Sciatic nerve (tissue), 2 donors: ENCODE measurements at places on chromosomes 6 and 20.

DNA sequence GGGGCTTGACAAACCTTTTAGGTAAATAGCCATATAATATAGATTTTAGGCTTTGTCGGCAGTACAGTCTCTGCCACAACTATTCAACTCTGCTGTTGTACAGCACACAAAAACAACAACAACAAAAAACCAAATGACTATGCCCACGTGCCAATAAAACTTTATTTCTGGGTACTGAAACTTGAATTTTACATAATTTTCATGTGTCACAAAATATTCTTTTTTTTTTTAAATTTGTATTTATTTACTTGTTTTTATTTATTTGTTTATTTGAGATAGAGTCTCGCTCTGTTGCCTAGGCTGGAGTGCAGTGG, 34.8 kb upstream of the B4GALT5 start:
- no peak for DNase-seq

- DNase-seq: no peak
Measured at GRCh38 chr6:101650402-101651100, 257.0 kb downstream of the GRIK2 start.

- DNase-seq: no peak
Measured at GRCh38 chr6:150922137-150922536, 56.6 kb downstream of the MTHFD1L start.

DNA sequence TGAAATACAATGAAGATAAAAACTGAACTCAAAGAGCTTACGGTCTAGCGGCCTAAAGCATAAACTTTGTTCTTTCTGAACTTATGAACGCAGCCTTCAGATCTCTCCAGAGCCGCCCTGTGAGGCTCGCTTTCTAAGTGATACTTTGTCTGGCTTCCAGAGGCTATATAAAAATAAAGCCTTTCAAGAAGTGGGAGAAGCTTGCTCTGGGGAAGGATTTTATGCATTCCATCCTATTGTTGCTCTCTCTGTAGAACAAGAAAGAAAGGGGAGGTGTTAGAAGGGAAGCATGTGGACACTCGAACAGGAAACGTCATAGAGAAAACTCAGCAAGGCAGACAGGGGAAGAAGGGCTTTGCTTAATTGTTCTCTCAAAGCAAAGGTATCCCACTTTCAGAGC, 77.0 kb downstream of the TBX18 start:
- no peak for DNase-seq

DNA sequence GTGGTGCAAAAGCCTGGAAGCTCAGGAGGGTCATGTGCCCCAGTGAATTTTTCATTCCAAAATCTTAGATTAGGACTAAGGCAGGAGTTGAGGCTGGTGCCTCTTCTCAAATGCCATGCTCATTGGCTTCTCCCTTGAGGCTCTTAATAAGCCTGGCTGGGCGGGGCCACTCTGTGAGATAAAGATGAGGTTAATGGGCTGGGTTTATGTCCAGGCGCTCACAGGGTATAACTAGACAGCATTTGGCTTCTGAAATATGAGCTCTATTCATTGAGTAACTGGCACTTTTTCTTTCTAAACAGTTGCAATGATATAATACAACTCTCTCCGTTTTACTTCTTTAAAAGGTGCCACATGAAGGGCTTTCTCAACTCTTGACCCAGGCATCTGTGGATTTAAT, 156.3 kb downstream of the SCML4 start:
- no peak for DNase-seq

DNA sequence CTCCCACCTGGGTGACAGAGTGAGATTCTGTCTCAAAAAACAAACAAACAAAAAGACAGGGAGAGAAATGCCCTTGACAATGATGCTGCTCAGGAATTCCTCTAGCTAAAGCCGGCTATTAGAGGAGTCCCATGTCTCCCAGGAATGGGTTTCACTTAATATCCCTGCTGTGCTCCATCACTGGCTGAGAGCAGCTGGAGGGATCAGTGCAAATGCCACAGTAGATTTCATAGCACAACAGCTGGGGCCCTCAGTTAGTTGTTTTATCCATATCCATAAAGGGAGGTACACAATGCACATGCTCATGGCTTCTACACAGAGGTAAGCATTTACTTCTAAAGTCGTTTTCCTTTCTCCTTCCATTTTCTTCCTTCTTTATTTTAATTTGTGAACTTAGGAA, 742.0 kb upstream of the POU3F2 start:
- DNase-seq: no peak
